NCI-H1092 (cell line): ENCODE measurements at places on chromosomes 7 and 10.

- DNase-seq = no peak
Observed at GRCh38 chr10:124614003-124614659, 130.0 kb downstream of the FAM53B start.

DNA sequence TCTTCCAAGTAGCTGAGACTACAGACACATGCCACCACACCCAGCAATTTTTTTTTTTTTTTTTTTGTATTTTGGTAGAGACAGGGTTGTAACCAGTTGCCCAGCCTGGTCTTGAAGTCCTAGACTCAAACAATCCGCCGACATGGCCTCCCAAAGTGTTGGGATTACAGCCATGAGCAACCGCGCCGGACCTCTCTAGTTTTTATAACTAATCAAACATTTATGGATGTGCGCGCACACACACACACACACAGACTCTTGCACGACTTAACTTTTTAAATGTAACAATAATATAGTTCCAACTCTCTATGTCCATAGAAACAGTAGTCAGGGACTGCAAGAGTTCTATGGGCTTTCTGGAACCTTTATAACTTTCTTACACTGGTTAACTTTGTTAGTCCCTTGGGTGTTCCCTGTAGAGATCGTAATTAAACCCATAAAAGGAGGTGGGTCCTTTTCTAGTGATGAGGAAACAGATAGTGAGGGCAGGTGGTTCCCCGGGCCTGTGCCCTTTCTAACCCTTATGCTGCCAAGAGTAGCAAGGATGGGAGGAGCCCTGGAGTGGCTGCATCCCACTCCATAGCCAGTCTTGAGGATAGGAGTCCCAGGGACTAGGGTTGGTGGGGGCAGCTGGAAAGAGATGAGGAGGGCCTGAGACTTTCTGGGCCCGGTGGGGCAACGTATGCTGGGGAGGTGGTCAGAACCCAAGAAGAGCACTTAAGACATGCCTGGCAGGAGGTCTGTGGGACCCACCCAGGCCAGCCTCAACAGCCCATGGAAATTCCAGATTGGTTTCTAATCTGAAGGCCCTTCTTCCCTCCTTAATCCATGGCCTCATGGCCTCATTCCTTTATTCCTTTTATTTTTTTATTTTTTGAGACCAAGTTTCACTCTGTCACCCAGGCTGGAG lies 8.6 kb downstream of the MARVELD1 start:
- DNase-seq = no peak

DNA sequence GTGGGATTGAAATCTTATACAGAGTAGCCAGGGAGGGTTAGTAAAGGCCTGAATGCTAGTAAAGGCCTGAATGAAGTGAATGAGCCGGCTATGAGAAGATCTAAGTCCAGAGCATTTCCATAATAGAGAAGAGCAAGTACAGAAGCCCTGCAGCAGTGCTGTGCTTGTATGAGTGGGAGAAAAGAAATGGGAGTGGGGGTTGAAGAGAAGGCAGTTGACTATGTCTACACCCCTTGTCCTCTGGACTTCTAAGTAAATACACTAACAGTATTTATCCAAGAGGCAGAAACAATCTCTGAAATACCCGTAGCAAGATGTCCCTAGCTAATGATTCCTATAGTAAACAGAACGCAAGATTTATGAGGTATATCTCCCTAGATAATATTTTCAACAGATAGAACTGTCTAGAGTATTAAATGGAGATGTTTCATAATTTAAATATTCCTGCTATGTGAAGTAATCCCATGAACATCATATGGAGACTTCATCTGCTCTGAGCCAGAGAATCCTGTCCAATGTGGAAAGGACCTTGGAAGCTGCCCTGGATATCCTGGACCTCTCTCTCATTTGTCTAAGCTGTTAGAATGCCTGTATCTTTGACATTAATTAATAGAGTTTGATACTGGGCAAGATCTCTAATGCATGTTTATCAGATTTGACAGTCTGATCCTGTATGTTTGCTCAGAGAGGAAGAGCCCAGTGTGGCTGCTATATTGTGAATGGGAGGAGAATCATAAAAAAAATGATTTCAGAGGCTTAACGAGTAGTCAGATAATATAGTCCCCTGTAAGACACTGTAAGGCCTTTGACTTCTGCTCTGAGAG lies 171.6 kb downstream of the LRRN3 start:
- DNase-seq = no peak

- DNase-seq = no peak
Observed at GRCh38 chr7:94396037-94396431, 1.3 kb downstream of the COL1A2 start.

DNA sequence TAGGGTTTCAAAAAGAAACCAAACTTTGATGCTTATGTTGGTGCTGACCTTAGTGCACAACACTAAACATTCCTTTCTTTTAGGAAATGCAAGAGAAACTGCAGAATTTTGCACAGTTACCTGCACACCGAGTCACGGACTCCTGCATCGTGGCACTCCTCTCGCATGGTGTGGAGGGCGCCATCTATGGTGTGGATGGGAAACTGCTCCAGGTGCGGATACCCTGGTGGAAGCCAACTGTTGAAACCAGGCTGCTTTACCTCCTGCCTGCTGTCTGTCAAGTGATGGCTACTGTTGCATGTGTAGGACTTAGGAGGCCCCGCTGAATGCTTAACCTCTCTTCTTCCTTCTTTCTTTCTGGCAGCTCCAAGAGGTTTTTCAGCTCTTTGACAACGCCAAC lies 11.7 kb downstream of the CASP2 start:
- DNase-seq = no peak

- DNase-seq = no peak
Observed at GRCh38 chr7:103059471-103059870, 15.1 kb downstream of the FBXL13 start.

DNA sequence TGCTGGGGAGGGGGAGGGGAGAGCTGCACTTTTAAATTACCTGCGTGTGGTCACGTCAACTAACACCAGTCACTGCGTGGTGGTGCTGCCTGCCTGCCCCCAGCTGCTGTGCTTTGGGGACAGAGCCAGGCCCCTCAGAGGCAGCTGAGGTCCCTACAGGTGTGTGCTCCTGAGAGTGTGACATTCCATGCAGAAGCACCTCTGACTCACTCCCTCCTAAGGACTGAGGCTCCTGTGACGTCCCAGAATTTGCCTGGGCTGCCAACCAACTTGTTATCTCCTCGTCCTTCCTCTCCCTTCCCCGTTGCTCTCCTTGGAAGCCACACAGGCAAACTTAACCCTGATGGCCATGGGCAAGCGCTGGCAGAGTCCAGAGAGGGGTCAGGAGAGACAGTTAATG lies 563.0 kb downstream of the PARD3 start:
- DNase-seq = no peak

DNA sequence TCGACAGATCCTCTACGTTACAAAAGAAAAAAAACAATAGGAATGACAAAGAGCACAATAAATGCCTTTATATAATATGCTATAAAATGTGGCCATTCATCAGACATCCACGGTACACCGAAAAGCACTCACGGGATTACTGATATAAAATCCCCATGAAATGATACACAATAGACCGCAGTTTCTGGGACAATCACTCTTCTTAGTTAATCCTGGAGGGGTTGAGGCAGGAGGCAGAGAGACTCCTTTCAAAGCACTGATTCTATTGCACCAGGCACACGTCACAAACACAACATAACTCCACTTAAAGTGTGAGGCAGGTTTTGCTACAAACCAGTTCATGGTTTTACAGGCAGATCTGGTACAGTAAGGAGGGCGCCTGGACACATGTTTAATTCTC lies 113.8 kb downstream of the FGFR2 start:
- DNase-seq = no peak

GRCh38 chr10:54139819-54140428 lies 661.1 kb downstream of the PCDH15 start:
- no peak for DNase-seq

GRCh38 chr7:20797042-20797461 lies 10.4 kb upstream of the SP8 start:
- no peak for DNase-seq

- DNase-seq = no peak
Observed at GRCh38 chr10:14918964-14919363, 34.9 kb downstream of the DCLRE1C start.

- DNase-seq = no peak
Observed at GRCh38 chr7:114835861-114836260, 86.0 kb upstream of the MDFIC start.

DNA sequence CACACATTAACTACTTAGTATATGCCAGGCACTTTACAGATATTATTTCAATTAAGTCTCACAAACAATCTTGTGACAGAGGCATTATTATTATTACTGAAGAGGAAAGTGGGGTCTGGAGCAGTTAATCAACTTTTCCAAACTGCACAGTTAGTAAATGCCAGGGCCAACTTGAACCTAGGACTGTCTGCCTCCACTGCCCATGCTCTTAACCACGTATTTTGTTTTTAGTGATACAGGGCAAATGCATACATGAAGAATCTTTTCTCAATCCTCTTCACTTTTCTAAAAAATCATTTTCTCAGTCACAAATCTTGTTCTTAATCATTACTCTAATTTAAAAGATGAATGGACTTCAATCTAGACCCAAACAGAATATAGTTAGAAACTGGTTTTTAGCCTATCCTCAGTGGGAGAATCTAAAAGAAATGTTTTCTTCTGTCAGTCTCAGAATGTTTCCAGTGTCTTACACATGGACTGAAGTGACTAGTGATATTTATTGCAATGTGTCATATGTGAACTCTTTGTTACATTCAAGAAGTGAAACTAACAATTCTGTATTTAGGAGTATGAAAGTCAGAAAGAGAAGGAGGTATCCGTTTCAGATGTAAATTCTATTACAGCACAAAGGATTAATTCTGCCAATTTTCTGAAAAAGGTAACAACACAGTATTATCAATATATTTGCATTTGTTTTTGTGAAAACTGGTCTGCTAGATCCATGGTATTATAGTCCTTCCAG lies 55.5 kb upstream of the CCNJ start:
- DNase-seq = no peak
